ENCODE measurements at places on chromosomes 12 and 14.

- DNase-seq = no peak
Observed at GRCh38 chr12:120109570-120110267, 6.8 kb downstream of the RAB35 start.

DNA sequence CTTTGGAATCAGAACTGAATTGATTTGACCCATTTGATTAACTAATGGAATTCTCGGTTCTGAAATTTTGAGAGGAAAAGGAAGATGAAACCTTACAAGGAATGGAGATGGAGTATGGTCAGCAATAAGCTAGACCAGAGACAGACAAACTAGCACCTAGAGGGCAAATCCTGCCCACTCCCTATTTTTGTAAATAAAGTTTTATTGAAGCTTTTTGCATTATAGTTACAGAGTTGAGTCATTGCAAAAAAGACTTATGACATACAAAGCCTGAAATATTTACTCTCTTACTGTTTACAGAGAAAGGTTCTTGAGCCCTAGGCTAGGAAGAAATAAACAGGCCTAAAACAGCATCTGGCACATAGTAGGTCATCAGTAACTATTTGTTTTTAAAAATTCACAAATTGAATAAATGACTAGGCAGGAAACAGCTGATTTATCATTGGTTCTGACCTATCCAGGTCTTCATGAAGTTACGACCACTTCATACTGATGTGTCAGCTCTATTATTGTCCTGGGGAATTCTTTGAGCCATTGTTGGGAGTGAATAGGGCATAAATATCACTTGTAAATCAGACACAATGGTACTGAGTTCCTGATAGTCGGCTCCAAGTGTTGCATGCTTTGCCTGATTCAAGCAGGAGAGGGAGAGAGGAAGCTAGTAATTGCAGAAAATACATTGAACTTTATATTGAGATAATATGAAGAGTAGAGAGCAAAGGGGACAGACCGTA lies 14.6 kb upstream of the STAB2 start:
- DNase-seq = no peak

DNA sequence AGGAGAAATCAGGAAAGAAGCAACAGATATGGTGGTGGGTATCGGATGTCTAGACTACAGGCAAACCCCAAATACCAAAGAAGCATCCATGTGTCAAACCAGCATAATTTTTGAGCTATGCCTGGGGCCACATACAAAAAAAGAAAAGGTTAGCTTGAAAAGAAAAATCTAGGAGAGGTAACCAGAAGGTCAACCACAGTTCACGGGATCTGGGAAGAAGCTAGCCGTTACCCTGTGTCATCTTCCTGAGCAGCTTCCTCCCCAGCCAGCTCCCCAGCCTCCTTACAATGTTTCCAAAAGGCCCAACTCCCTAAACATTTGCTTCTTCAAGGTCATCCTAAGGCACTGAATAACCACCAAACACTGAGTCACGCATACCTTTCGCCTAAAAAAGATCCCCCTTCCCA lies 3.1 kb downstream of the SINHCAF start:
- no peak for DNase-seq

- DNase-seq = no peak
Observed at GRCh38 chr12:98745578-98746391, 100.7 kb downstream of the APAF1 start.

GRCh38 chr12:68378872-68379606 lies 46.9 kb upstream of the MDM1 start:
- DNase-seq = no peak

DNA sequence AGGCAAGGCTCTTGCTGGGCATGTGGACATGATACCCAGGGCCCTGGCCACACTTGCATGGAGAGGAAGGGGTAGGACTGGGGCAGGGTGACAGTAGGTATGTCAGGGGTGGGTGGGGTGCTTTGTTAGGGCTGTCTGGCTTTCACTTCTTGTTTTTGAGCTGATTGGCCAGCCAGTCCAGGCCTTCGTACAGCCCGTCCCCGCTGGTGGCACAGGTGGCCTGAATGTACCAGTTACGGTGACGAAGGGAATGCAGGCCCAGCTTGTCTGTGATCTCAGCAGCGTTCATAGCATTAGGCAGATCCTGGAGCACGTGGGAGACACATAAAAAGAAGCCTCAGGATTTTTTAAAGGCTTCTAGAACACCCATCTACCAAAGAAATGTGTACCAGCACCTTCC lies 13.5 kb upstream of the FKBP11 start:
- DNase-seq = no peak

GRCh38 chr14:101964297-101965180 lies at the start of gene DYNC1H1:
DYNC1H1 (plus strand) TSS chr14:101964573; CDS start chr14:101964692, 119 bp downstream.
- DNase-seq = peak; percentile 90

- no peak for DNase-seq
Observed at GRCh38 chr12:110661337-110661972, 27.5 kb downstream of the HVCN1 start.

- DNase-seq = no peak
Observed at GRCh38 chr12:113910751-113911272, 55.3 kb downstream of the RBM19 start.

DNA sequence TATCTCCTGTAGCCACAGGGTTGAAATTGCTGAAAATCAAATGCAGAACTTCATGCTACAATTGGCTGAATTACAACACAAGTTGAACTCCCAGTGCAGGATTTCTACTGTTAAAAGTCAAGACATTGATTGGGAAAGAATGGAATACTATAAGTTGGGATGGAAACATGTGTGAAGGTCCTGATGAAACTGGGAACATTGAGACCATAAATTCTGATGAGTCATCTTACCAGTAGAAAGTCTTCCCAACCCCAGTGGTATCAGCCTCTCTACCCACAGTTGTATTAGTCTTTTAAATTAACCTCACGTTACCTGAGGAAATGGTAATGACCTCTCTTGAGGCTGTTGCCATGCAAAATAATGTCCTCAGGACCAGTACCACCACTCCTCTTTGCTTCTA lies 27.4 kb upstream of the DYRK2 start:
- DNase-seq = no peak

DNA sequence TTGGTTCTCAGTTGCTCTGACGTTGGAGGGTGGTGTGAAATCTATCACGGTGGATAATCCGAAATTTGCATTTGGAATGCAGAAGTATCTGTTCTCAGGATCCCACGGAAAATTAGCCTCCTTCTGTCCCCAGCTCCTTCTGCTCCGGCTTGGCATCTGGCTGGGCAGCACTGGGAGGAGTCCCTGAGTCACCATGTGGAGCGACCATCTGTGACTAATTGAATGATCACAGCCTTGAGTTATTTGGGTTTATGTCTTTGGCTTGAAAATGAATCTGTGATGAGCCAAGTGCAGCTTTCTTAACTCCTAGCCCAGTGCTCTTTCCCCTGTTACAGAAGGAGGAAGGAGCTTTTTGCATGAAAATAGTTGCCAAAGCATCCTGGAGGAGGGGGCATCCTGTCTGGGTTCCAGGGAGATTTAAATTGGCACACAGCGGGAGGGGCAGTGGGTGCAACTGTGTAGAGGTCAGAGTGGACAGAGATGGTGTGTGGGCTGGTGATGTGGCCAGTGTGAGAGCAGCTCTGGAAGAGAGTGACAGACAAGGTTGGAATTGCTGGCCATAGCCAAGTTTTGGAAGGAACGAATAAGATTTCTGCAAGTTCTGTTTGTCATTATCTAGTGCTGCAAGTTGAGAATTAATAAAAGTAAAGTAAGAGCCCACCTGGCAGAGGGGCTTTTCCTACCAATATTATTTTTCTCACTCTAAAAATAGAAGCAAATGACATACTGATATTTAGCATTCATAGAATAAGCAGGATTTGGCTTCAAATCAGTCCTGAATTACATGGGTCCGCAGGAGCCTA lies 74.4 kb downstream of the SLC24A4 start:
- no peak for DNase-seq

GRCh38 chr14:37816135-37816534 lies 220.7 kb downstream of the TTC6 start:
- DNase-seq = no peak

- DNase-seq = no peak
Observed at GRCh38 chr14:59370158-59370742, 94.9 kb downstream of the GPR135 start.

DNA sequence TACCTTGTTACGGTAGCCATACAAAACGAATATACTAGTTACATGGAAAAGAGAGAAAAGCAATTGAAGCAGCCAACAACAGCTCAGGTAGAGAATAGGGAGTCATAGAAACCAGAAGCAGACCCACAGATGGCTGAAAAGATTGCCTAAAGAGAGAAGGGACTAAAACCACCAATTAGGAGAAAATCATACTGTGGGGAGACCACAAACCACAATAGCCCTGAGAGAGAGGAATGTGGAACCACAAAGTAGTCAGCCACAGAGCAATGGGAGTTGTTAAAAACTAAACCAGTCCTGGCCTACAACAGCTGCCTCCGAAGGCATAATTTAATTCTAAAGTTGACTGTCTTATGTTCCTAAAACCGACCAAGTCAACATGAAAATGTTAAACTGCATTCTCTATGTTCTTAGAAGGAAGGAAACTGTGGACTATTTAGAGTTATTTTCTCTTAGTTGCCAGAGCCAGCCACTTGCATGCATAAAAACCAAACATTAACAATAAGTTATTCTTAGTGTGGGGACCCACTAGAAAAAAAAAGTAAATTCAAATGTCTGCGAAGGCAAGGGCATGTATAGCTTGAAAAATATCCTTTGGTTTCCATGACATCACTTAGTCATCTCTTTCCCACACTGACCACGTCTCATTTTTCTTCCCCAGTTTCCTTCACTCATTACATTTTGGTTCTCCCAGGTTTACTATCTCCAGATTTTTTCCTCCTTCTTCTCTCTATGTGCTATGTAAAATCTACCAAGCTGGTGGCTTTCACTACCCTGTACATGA lies 398.1 kb downstream of the NOVA1 start:
- DNase-seq = no peak

- DNase-seq = no peak
Observed at GRCh38 chr12:70754330-70754741, 117.1 kb upstream of the PTPRB start.

GRCh38 chr14:68507544-68508081 lies 285.3 kb downstream of the ZFP36L1 start:
- no peak for DNase-seq

- DNase-seq = no peak
Observed at GRCh38 chr14:64971491-64971942, 619 bp downstream of the RAB15 start.

- DNase-seq = no peak
Observed at GRCh38 chr12:10503460-10503859, 2.2 kb upstream of the EIF2S3B start.

DNA sequence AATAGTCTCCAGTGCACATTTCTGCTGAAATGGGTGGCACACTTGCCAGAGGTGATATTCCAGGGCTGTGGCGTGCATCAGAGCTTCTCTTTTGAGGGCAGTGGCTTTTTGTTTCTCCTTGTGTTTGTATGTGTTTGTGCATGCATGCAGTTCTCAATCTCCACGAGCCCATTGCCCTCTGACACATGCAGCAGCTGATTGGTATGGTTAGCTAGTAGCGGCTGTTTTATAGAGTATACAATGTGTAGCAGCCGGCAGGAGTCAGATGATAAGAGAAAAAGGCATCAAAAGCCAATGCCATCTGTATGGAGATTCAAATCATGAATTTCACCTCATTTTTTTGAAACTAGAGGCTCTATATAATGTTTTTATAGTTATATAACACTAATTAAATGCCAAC lies 616.9 kb upstream of the STXBP6 start:
- no peak for DNase-seq

- DNase-seq = no peak
Observed at GRCh38 chr12:67929384-67929772, 59.9 kb upstream of the IFNG-AS1 start.

DNA sequence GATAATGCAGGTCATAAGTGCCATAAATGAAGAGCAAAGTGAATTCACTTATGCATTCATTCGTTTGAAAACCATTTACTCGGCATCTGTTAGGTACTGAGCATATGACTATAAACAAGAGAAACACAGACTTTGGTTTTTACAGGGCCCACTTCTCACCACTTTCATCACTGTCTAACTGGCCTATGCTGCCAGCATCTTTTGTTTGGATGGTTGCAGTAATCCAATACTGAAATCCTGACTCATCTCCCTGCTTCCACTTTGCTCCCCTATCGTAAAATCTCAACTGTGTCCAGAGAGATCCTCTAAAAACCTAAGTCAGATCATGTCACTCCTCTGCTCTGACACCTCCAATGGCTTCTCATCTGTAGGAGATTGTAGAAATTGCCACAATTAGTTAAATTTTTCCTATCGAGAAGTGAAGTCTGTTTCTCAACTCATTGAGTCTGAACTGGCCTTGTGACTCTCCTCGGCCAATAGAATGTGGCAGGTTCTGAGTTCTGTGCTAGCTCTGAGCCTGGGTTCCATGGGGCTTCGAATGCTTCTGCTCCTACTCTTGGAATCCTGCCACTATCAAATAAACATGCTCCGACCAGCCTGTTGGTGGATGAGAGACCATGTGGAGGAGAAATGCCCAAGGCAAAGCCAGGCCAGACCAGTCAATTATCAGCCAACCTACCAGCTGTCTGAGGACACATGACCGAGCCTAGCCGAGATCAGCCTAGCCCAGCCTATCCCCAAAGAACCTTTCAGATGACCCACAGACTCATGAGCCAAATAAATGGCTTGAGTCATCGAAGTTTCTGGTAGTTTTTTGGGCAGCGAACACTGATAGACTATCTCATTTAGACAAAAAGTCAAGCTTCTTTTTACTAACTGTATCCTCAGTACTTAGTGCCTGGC lies 2.2 kb upstream of the BATF start:
- DNase-seq = no peak

DNA sequence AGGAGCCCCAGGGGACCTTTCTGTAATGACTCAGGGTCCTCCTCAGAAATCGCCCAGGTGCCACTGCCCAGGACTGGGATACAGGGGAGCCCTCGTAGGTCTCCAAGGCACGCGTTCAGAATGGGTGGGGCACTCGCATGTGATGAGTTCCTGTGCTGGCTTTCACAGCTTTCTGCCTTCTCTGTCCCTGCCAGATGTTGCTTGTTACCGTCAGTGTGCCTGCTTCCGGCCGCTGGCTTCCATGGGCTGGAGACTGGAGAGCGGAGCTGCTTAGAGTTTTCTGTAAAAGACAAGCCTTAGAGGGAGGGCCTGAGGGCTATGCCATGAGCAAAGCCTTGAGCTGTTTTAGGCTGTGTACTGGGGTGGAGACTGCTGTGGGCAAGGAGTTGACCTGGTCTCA lies 75.0 kb upstream of the SLC24A4 start:
- DNase-seq = no peak

- no peak for DNase-seq
Observed at GRCh38 chr12:96295532-96296160, 101.5 kb downstream of the ELK3 start.

- DNase-seq = no peak
Observed at GRCh38 chr14:73467377-73467776, 9.0 kb upstream of the NUMB start.

DNA sequence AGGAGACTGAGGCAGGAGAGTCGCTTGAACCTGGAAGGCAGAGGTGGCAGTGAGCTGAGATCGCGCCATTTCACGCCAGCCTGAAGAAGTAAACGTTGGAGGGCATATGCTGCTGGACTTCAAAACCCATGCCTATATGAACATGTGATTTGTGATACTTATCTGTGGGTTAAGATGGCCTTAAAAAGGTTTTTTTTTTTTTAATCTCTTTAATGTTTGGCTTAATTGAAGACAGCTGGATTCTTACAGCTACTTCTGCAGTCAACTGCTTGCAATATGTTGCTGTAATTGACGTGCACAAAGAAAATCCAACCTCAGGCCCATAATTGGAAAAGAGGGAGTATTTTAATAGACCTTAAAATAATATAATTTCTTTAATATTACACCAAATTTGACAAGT lies 1.5 kb upstream of the B3GNT4 start:
- DNase-seq = no peak

- no peak for DNase-seq
Observed at GRCh38 chr12:51369581-51369980, 21.6 kb downstream of the GALNT6 start.

GRCh38 chr12:57614178-57614947 lies 3.1 kb downstream of the ARHGEF25 start:
- DNase-seq = no peak

All from NCI-H1436 (cell line).